ENCODE measurements at places on chromosomes 4 and X.

DNA sequence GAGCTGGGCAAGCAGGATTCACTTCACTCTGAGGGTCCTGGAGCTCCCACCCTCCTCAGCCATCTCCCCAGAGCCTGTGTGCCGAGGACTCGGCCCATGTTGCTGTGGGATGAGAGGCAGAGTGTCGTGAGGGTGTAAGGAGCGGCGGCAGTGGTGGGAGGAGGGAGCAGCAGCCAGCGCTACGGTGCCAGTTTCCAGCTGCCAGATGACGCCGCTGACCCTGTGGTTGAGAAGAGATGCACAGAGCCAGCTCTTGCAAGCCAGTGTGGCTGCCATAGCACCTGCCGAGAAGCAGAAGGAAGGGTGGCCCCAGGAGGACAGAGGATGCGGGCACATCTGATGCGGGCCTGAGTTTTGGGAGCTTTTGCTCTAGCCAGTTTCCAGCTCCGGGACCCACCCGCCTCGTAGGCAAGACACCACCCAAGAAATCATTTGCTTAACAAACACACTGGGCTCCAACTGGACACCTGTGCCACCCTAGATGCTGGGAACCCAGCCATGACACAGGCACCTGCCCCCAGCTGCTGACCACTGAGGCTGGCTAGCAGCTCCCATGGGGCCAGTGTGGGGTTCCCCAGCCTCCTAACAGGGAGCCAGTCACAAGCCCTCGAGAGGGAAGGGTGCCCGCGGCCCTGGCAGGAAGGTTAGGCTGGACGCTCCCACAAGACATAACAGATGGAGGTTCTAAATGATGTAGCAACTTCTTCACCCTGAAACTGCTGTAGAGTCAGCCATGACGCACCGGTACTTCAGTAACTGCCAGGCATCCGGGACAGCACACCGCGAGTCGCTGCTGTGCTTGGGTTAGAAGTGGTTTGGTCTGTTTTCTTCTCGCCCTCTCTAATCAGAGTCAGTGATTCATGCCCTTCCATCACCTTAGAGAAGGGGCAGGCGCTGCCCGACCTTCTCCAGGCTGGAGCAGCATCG is 8.9 kb downstream of the MSANTD1 start:
- DNase-seq, result peak; percentile 36

DNA sequence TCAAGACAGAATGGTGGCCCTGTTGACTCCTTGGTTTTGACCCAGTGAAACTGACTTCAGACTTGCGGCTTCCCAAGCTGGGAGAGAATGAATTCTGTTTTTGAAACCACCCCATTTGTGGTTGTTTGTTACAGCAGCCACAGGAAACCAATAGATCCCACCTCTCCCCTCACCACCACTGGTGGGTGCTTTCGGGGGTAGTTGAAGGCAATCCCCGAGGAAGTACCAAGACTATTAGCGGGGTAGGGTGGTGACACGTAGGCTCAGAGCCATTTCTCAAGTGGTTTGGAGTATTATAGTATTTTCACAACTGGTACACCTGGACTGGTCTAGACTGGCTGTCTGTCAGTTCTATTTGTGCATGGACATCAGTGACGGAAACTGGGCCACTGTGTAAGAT is 189.1 kb upstream of the RBPJ start:
- DNase-seq, result no peak

DNA sequence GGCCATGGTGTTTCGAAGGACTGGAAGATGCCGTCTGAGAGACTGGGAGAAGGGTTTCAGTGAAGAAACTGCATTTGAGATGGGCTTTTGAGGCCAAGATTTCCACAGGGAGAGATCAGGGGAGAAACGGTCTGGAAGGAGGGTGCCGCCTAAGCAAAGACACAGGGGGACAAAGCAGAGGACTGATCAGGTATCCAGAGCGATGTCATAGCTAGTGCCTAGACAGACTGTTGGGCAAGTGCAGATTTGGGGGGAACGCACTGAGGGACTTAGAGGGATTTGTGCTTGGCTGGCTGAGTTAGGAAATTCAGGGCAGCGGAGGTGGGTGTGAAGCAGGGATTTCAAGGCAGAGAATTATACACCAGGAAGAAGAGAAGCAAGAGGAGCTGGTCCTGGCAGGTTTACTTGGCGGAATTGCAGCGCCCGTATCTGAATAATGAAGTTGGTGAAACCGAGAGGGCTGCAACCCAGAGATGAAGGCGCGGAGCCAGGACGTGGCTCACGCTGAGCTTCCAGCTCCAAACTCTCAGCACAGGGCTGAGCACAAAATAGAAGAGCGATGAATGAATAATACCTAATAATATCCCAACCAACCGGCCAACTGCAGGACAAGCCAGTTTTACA is 106.9 kb downstream of the MAML3 start:
- DNase-seq, result no peak

DNA sequence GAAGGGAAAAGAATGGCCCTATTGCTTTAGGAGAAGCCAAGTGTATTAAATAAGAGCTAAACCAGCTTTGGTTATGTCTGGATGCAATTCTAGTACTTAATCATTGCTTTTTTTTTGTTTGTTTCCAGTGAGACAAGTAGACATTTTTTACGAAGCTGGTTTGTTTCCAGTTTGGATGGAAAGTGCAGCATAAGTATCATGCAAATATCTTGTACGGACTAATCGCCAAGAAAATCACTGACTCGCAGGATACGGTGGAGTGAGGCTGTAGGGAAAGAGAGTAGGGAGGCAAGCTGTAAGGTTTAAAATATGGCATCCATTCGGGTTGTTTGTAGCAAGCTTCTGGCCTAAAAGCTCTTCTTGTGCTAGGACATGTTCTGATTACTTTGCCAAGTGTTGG is 64.8 kb downstream of the HPGD start:
- DNase-seq, result no peak

DNA sequence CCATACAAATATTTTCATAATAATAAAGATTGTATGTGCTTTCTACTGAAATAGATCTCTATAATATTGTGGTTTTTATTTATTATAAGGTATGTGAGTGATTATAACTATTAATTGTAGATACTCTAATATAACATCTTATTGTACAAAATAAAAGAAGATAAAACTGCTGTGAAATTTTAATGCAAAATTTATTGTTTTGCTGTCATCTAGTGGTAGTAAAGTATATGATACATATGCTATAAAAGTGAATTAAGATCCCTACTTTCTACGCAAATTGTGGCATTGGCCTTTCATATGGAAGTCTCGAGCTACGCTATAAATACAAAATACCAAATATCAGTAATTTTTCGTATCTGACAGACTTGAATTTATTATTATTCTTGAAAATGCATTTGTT is 19.3 kb downstream of the YIPF7 start:
- no peak for DNase-seq

DNA sequence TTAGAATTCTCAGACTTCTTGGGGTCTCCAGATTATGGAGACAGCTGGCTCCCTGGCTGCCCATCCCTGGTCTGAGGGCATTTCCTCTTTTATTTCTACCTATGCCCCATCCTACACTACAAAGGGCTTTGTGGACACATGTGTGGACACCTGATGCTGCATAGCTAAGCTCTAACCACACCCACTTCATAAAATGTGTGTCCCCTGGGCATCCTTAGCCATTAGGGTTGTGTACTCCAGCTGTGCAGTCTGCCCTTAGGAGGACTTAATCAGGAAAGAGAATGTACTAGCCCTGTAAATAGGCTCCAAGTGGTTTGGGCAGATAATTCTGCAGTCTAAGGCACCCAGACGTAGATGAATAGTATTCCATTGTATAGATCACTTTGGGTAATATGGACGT is 47.0 kb downstream of the COQ2 start:
- no peak for DNase-seq

All from AG10803 (cell line).